ENCODE measurements at places on chromosomes 1 and 21.
A peak's percentile ranks its signal among the peaks of the same experiment; 100 is the strongest.

- no peak for DNase-seq
Observed at GRCh38 chr1:205797168-205797567, 15.8 kb downstream of the SLC41A1 start.

GRCh38 chr1:40252601-40253000, 4.9 kb downstream of the TMCO2 start:
- DNase-seq = no peak

DNA sequence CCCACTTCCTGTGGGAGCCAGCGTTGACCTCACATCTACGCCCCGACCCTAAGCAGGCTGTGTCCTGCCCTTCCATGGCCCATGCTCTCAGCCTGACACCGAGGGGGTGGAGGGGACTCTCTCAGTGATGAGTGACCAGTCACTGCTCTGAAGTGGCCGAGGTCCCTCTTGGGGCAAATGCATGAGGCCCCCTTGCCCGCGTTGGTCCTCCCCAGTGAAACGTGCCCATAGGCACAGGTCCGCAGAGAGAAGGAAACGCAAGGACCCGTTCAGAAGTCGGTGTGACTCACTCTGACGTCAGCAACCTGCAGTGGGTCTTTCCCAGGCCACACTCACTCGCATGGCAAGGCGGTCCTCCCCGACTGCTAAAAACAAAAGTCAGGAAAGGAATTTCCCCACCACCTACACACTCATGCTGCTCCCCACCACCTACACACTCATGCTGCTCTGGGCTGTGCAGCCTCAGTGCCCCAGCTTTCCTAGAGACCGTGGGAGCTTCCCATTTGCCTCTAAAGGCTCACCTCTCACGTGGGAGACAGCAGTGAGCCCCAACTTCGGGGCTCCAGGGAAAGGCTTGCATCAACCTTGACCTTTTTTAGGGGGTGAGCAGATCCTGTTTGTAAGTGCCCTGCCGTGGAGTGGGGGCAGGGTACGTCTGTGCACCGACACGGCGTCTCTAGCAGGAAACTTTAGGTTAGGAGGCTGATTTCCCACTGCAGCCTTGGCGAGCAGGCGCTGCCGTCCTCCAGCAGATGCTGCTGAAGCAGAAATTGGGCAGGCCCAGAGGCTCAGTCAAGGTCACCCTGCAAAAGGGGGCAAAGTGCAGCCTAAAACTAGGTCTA, 11.4 kb downstream of the UBASH3A start:
- peak; percentile 89 for DNase-seq

DNA sequence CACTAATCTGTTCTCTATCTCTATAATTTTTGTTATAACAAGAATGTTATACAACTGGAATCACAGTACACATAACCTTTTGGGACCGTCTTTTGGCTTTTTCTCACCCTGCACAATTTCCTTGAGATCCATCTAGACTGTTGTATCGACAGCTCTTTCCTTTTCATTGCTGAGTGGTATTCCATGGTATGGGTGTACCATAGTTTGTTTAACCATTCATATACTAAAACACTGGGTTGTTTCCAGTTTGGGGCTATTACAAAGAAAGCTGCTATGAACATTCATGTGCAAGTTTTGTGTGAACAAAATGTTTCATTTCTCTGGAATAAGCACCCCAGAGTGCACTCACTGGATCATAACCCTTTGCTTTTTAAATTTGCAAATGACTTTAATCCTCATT, 15.4 kb upstream of the HCRTR1 start:
- no peak for DNase-seq

GRCh38 chr1:176136891-176137290, 70.2 kb downstream of the COP1 start:
- DNase-seq = no peak

DNA sequence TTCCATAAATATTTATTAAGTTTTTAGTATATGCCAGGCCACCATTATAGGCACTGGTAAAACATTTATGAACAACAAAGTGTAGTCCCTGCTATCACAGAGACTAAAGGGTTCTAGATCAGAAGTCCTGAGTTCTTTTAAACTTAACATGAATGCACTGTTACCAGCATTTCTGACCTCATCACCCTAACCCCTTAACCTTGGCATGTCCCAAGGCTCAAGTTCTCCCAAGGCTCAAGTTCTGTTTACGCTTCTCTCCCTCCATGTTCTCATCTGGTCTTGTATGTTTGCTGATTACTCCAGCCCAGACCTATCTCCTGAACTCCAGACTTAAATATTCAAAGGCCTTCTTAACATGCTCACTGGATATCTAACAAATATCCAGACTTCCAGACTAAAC, 54.5 kb downstream of the UBE2T start:
- DNase-seq = no peak

DNA sequence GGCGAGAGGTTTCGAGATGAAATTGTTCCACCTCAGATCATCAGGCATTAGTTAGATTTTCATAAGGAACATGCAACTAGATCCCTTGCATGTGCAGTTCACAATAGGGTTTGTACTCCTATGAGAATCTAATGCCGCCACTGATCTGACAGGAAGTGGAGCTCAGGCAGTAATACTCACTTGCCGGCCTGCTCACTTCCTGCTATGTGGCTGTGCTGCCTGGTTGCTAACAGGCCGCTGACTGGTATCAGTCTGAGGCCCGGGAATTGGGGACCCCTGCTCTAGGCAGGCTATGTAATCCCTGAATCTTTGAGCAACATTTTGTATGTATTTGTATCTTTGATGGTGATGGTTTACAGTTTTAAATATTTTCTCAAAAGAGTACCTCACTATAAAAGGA, 32.5 kb downstream of the XKR8 start:
- no peak for DNase-seq

- DNase-seq = no peak
Observed at GRCh38 chr1:173422456-173422976, 54.6 kb upstream of the PRDX6 start.

DNA sequence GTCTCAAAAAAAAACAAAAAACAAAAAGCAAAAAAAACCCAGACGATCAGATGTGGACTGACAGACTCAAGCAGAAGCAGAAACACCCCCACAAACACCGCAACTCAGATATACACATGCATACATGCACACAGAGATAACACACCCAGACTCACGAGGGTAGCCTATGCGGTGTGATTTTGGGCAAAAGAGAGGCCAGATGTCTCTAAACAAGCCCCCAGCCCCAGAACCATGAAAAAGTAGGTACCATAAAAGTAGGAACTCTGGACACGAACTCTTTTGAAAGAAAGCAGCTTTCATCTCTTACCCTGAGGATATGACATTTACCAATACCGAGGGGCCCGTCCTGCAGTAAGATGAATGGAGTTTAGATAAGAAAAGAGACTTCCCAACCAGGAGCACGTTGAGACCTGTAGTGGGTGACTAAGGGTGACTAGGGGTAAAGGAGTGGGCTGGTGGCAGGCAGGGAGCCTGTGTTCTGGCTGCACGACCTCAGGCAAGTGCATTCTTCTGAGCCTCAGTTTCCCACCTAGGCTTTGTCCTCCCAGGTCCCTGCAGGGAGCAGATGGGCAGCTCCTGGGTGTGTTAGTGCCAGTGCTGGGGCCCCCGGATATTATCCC, 1.5 kb upstream of the TINAGL1 start:
- DNase-seq = peak; percentile 90

- no peak for DNase-seq
Observed at GRCh38 chr1:118366286-118366685, 181.3 kb upstream of the SPAG17 start.

DNA sequence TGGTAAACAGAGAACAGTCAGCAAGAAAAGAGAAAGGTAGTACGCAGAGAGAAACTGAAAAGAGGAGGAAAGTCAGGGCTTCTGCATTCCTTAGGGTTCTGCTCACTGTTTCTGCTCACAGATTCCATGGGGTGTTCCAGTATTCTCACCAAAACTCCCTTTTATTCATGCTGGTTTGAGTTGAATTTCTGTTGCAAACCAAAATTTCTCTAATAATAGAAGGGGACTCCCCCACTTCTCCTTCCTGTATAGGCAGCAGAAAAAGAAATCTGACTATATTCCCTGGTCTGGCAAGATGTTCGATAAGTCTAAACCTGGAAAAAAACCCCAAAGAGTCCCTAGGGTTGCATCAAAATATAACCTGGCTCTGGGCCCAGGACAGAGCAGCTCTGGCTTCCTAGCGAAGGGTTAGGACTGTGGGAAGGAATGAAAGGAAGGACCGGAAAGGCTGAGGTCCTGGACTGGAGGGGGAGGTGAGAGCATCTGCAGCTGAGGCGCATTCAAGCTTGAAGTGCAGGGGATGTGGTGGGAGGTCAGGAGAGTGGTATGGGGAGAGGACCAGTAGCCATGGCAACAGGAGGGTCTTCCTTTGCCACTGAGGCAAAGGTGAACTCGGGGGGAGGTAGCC, 18.8 kb upstream of the RGS16 start:
- no peak for DNase-seq

DNA sequence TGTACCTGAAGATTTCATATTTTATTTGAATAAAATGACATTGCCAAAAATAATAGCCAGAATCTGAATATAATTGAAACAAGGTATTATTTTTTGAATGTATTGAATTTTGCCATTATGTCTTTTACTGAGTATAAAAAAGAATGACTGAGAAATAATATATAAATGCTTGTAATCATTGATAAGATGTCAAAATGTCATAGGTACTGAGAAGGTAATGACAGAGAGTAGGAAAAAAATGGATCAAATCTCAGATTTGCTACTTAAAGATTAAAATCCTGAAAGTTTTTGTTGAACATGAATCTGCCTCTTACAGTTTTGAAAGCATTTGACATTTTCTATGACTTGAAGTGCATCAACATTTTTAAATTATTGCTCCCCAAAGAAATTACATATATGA, 1069.9 kb upstream of the ADGRL4 start:
- DNase-seq = no peak

GRCh38 chr1:48462716-48463302, 9.2 kb downstream of the SPATA6 start:
- DNase-seq = no peak

DNA sequence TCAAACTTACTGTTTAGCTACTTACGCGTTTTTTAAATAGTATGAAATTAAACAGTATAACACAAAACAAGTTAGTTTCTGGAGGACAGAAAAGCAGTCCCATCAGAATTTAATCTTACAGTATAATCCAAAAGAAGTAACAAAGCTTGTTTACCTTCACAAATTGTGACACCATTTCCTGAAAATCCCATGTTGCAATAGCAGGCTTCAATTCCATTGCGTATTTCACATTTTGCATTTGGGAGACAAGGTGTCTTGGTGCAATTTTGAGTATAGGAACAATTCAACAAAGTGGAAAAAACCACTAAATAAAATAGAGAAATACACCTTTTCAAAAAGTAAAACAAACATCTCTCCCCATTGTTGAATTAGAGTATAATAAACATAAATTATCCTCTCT, 1.6 kb downstream of the ADGRL4 start:
- DNase-seq = no peak

- no peak for DNase-seq
Observed at GRCh38 chr1:228404107-228404720, 2.4 kb downstream of the TRIM11 start.

DNA sequence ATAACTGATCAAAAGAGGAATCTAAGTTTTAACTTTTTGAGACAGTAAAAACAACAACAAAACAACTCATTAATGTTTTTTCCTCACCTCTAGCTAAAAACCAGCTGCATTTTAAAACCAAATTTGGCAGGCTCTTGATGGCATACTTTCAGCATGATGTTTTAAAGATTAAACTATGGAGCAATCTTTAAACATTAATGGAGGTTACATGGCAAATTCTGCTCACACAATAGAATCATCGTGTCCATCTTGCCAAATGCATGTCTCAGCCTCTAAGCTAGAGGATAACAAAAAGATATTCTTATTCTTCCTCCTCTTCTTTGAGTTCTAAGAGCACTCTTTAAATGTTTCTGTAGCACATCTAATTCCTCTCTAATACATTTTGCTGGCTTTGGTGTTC, 579.8 kb upstream of the PKN2 start:
- no peak for DNase-seq

GRCh38 chr1:53332833-53333232, 5.0 kb upstream of the LRP8 start:
- no peak for DNase-seq

DNA sequence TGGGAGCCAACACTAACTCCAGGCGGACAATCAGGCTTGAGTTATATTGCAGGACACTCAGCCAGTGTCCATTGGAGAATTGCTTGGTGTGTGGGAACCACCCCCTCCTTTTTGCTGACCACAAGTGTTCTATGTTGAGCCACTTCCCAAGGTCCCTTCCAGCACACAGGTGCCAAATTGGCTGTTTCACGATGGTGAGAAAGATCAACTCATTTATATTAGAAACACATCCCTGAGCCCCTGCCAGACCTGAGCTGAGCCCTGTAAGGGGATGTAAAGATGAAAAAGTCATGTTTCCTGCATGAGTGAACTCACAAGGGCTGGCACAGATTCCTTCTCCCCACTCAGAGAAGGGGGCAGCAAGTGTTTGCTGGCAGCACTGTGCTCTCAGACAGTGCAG, 96.5 kb downstream of the KCNN3 start:
- peak; percentile 1 for DNase-seq

DNA sequence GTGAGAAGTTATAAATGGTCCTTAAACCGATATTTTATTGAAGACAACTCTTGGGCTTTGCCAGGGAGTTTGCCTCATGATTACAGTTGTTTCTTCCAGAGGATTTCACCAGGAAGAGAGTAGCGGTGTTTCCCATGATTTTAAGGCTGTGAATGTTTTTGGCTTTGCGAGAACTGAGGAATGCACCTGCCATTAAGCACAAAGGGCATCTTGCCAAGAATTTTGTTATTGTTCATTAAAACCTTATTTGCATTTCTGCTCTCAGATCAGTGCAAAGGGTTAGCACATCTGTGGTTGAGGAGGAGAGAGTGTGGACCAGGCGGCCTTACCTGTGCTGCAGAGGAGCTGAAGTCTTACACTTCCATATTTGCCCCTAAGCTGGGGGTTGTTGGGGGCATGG, 13.8 kb downstream of the CNIH3 start:
- DNase-seq = no peak

DNA sequence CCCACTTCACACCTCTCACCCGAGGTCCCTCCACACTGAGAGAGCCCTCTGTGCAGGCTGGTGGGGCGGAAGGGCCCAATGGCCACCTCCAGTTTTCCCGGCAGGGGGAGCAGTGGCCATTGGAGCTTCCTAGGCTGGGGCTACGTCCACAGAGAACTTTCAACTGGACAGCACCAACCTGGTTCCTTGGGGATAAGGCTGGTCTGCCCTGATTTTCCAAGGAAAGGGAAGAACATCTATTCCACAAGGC, 20.3 kb upstream of the LAPTM5 start:
- DNase-seq = no peak

DNA sequence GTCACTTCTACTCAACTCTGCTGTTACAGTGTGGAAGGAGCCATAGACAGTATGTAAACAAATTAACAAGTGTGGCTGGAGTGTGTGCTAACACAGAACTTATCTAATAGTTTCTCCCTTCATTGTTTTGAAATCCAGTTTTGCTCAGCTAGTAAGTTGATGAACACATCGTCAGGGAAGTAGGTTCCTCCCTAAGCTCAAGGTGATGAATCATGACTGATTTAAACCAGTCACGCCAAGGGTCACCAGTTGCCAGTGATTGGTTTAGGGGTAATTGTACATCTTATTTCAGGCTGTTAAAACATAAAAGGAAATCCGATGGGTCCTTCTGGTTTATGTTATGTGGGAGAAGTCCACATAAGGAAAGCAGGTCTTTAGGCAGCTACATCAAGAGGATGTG, 97.0 kb upstream of the CHODL start:
- no peak for DNase-seq

GRCh38 chr1:25562101-25562927, 18.9 kb downstream of the LDLRAP1 start:
- DNase-seq = no peak

Data from RWPE2 (cell line).